ENCODE measurements at places on chromosomes 2 and 18.

DNA sequence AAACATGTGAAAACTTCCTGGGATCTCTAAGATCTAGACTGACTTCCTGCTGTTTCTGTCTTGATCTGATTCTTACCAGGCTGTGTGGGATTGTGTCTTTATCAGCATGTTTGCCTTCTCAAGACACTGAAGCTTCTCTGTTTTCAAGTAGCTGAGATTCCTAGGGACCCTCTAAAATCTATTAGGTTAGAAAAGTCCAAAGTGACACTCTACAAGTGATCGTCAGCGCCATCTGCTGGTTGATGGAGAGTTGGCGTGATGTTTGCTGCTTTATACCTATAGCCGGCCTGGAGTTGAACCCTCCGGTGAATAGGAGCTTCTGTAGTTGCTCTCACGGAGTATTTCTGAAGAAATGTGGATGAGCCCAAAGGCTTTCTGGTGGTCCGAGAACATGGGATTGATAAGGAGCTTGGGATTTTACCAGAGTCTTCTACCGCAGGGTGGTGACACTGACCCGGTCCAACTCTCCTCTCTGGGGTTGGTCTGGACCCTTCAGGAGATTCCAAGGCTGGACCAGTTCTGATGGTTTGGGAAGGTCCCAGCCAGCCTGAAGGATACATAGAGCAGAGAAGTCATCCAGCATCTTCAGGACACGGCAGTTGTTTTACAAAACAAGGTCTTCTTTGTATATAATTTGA lies 96.0 kb upstream of the TTC39C start:
- DNase-seq: peak; percentile 82

DNA sequence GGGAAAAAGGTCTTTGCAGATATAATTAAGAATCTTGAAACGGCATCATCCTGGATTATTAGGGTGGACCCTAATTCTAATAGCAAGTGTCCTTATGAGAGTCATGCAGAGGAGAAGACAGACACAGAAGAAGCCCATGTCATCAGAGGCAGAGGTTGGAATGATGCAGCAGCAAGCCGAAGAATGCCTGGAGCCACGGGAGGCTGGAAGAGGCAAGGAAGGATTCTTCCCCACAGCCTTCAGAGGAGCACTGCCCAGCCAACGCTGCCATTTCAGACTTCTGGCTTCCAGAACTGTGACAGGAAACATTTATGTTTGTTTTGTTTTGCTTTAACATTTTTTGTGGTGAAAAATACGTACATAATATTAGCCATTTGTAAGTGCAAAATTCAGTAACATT lies 72.3 kb downstream of the MCFD2 start:
- DNase-seq: no peak

DNA sequence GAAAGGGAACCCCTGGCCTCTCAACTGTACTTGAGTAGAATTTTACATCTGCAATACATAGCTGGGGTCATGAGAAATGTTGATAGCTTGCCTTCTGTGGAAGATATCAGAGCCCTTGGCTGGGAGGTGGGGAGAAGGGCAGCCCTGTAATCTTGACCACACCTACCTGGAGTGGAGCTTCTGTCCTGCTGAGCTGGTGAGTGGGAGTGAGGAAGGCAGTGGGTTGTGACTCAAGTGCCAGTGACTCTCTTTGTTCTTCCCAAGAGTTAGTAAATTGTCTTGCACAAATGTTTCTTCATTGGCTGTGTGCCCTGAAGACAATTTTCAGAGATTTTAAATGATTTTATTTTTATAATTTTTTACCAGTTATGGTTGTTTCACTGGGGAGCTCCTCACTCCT lies 277.3 kb downstream of the MBD5 start:
- no peak for DNase-seq

DNA sequence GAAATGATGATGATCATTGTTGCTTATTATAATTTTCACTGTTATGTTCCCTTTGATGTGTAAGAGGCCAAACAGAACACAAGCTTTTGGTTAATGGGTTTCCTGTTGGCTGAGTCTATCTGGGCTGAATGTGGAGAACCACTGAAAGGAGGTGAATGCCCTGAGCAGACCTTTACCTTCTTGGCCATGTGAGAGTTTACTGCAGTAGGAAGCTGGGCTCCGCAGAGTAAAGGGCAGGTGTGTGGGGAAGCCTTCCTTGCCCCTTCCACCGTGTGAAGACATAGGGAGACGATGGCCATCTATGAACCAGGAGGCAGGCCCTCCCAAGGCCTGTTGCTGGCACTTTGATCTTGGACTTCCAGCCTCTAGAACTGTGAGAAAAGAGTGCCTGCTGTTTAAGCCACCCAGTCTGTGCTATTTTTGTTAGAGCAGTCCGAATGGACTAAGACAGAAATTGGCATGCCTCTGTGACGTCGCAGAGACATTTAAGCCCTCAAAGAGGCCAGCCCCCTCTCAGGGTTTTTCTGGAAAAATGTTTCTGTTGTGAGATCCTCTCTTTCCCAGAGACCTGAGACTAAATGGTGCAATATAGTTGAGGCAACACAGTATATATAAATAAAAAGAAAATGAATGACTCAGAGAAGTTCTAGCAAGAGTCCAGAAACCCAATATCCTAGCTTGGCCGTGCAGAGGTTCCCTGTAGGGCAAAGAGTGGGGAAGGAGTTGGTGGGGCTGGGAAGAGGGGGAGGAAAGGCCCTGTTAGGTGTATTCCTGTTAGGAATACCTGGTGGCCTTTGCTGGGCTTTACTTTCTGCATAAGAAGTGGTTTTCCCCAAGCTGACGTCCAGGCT lies 121.9 kb upstream of the LGALSL start:
- no peak for DNase-seq

- no peak for DNase-seq
These were observed 59.7 kb downstream of the CXCR4 start for GRCh38 chr2:136058262-136058661.
